ENCODE measurements at places on chromosomes 7 and 10.
A peak's percentile ranks its signal among the peaks of the same experiment; 100 is the strongest.

DNA sequence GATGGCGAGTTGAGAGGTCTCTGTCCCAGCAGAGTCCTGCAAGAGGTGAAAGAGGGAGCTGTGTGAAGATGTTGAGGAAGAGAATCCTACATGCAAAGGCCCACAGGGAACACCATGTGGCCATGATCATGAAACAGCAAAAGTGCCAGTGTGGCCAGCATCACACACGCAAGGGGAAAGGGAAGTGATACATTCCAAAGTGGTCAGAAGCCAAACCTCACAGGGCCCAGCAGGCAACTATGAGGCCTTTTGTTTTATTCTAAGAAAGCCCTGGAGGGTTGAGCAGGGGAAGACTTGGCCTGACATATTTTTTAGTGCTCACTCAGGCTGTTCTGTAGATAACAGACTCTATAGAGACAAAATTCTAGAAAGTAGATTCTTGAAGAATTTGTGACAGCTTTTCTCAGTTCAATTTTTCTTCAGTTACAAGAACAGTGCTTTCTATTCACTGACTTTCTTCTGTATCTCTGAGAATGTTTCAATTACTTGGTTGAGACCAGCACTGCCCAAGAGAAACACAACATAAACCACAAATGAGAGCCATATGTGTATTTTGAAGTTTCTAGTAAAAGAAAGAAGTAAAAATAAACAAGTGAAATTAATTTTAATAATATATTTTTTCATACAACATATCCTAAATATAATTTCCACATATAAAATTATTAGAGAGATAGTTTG is 82.3 kb downstream of the HTR7 start:
- no peak for DNase-seq

DNA sequence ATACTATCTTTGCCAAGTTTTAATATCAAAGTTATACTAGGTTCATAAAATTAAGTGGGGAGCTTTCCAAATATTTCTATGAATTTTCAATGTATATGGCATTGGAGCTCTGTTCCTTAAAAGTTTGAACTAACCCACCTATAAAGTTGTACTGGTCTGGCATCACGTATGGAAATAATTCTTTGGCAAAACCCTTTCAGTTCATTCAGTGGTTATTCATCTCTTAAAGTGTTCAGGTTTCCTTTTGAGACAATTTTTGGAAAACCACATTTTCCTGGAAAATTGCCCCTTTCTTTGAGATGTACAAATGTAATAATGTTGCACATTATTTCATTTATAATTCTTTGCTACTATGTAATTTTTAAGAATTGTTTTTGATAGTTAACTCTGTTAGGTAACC is 62.5 kb upstream of the INPP5A start:
- no peak for DNase-seq

DNA sequence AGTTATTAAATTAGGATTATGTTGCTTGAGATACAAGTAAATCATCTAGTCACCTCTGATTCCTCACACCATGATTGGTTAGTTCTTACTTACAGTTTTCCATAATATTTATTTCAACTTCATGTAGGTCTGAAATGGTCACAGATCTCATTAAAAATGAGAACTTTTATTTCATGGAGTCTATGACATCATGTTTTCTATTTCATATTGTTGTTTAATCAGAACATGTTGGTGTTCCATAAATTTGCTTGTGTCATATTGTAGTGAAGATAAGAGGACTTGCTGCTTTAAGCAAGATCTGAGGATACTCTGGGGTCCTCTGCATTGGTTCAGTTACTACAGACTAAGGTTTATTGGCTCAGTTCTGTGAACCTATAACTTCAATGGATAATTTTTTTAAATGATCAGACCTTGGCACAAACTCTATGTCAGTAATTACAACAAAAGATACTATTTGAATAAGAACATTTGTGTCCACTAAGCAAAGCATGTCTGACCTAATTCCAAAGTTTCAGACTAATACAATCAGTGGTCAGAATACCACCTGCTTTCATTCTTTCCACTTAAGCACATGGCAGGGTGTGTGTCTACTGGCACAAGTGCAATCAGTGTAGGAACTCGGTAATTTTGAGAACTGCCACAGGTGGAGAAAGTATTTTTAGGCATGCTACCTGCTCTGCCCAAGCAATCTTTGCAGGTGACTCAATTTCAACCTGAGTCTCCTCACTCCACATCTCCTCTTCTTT is 68.5 kb downstream of the CCDC71L start:
- no peak for DNase-seq

DNA sequence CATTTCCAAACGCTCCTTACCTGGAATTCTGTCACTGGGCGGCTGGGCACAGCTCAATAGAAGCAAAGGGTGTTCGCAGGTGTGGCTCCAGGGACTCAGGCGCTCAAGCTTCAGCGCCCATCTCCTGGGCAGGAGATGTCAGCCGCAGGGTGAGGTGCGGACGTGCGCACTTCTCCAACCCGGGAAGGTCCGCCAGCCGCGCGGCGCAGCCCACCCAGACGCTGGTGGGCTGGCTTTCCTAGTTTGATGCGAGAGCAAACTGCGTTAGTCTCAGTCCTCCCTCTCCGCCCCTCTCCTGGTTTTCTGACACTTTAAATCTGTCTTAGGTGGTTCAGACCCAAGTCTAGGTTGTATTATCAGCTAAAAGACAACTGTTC is 267 bp downstream of the CALCR start:
- DNase-seq, result no peak

DNA sequence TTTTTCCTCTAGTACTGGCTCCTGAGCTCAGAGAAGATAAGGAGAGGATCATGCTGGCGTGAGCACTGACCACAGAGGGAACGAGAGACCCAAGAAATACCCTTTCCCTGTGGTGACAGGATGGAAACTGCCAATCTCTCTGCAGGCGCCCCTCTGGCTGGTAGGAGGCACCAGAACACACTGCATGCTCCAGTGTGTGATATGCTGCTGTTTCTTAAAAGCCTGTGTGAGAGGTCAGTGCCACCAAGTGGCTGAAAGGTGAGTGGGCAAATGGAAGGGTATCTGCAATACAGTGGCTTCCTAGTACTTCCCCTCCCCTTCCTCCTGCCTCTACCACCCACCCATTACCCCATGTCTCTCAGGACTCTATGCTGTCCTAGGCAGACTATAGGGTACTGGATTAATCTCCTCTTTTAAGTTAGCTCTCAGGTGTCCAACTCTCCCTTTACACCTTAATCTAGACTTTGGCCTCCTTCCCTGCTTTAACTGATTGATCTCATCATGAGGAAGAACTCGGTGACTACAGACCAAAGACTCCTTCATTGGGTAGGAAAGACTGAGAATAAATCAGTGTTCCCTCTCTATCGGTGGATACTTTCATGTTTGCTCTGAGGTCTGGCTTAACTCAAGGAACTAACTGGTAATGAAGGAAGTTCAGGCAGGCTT is 283.6 kb downstream of the ADRA2A start:
- peak; percentile 5 for DNase-seq

GRCh38 chr7:132145466-132145865 is 430.8 kb downstream of the PLXNA4 start:
- no peak for DNase-seq

DNA sequence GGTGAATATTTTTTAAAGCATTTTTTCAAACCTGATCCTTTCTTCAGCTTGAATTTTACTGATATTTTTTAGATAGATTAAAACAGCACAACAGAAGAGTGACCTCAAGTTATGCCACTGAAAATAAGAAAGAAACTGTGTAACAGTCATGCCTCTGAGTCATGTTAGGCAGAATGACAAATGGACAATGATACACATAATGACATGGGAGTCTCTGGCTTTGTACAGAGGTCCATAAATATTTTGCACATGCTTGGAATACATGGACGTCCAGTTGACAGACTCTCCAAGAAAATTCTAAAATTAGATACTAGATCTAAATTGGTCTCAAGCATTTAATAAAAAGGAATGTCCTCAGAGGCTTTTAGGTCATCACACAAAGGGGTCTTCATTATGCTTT is 21.9 kb upstream of the SEMA3A start:
- DNase-seq, result no peak

All from naive thymus-derived CD4-positive, alpha-beta T cell (primary cell).